ENCODE measurements at places on chromosomes 16 and 17.
A peak's percentile ranks its signal among the peaks of the same experiment; 100 is the strongest.

DNA sequence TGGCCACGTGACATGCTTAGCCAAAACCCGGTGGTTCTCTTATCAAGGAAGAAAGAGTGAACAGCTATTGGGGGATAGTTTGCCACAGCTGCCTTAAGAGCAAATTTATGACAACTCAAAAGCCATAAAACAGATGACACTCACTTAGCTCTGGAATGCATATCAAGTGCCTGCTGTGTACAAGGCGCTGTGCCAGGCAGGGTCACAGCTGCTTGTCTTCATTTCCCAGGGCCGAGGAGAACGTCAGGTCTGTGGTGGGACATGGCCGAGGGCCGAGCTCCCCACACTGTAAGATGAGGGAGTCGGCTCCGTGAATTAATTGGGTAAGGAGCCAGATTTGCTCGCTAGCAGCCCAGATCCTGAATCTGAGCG lies 14.0 kb downstream of the EEF2K start:
- no peak for DNase-seq

GRCh38 chr17:53635444-53635843 lies 187.3 kb upstream of the KIF2B start:
- DNase-seq: no peak

GRCh38 chr17:82296511-82297279 lies 20.7 kb downstream of the CD7 start:
- DNase-seq: peak; percentile 40

- no peak for DNase-seq
These were observed 3.4 kb downstream of the SLC2A4 start for GRCh38 chr17:7284911-7285310.

DNA sequence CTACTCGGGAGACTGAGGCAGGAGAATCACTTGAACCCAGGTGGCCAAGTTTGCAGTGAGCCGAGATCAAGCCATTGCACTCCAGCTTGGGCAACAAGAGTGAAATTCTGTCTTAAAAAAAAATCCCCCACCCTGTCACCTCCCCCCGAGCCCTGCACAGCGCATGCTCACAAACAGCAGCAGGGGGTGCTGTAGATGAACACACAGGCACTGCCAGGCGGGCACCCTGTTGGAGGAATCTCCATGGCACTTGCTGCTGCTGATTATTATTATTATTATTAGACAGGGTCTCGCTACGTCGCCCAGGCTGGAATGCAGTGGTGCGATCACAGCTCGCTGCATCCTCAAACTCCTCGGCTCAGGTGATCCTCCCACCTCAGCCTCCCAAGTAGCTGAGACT lies 24.6 kb downstream of the FZD2 start:
- DNase-seq: peak; percentile 24

DNA sequence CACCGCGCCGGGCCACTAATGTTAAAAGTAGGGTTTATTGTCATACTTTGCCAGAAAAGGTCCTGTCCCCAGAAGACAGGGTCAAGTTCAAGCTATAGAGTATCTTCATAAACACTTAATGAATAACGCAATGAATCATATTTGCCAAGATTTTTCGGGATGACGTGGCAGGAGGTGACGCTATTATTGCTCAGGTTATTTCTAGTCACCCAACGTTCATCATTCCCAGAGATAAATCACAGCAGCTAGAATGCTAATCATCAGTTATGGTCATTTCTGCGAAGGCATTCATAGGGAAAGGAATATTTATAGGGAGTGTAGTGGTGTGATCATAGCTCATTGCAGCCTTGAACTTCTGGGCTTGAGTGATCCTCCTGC lies 2.0 kb downstream of the TMC5 start:
- no peak for DNase-seq

- DNase-seq: no peak
These were observed 30.9 kb upstream of the DUSP14 start for GRCh38 chr17:37458805-37459204.

Measured in RPMI8226 (cell line).